ENCODE measurements at places on chromosomes 5 and 9.

DNA sequence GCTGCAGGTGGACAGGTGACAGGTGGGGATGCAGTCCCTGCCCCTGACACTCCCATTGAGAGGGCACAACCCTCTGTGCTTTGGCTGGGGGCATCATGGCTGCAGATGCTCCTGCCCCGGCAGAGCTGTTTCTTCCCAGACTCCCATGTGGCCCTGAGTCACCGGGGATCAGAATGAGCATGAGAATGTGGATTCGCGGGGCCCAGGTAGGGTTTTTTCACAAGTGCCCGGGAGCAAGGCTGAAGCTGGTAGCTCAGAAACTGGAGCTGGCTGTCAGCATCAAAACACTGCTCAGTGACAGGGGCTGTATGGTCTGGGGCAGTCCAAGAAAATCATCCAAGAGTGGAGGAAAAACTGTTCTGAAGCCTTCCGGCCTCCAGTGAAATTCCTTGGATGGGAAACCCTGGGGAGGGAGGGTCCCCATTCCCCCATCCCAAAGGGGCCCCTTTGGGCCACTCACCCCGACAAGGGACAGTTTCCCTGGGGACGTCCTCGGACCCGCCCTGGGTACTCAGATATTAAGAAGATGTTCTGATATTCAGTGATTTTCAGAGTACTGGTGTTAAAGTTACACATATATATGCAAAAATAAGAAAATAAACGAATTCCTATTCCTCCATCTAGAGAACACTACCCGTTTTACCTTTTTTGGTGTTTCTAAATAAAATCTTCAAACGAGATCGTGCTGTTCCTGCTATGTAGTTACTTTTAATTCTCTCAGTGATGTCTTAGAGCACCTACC, 120.1 kb upstream of the LPCAT1 start:
- no peak for DNase-seq

DNA sequence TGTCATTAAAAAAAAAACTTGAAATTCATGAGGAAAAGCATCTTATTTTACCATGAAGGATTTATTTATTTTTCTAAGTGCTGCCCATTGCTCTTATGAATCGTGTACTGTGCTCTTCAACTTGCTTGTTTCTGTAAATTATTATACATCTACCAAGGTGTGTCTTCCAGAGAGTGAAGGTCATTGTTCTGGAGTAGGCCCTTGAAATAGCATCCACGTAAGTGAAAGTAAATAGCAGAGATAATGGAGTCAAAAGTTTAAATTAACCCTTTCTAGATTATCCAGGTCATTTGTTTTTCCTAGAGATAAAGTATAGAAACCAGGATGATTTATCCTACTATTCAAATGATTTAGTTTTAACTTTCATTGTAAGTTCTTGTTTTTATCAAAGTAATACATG, 473.1 kb downstream of the DIRAS2 start:
- no peak for DNase-seq

- DNase-seq: peak; percentile 9
Observed at GRCh38 chr5:1298067-1298551, 3.2 kb upstream of the TERT start.

- no peak for DNase-seq
Observed at GRCh38 chr5:79508354-79508753, 5.6 kb downstream of the HOMER1 start.

DNA sequence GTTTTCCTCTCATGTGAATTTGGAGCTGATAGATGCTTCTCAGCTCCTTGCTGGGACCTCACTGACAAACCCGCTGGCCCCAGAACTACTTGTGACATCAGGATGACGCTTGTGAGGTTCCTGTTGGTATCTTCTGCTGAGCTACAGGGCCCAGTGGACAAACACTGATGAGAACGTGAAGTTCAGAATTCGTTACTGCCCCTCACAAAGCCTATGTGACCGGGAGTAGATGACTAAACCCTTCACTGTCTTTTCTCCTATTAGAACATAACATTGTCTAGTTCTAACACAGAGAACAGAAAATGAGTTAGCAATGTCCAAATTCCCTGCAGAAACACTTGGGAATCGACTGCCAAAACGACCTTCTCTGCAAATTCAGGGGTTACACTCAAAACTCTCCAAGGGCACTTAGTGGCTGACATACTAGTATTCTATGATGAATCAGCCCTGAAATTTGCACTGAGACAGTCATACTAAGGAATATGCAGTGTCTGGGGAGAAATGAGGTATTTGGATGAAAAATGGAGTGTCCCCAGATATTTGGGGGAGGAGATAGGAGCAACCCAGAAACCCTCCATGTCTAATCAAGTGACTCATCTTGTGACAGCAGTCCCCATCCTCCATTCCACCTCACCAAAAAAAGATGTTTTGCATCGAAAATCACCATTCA, 143.2 kb upstream of the TRIM32 start:
- no peak for DNase-seq

DNA sequence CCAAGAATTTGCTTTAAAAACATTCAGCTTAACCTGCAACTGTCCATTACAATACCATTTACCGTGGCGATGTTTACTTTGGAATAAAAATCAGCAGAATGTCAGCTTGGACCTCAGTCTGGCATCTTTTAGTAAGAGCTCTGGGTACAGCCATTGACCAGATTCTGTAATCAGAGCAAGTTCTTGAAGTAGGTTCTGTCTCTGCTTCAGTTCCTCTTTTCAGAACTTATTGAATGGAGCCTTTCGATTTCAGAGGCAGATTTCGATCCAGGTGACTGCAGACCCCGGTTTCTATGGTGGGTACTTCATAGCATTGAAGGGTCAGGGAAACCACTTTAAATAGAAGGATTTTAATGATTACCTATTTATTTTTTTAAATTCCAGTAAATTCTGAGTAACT, 53.4 kb upstream of the SV2C start:
- no peak for DNase-seq

- no peak for DNase-seq
Observed at GRCh38 chr5:132296412-132297016, 2.3 kb downstream of the SLC22A4 start.

- peak; percentile 71 for DNase-seq
Observed at GRCh38 chr5:178215280-178216002, 11.1 kb downstream of the HNRNPAB start.

GRCh38 chr9:116580853-116581252, 106.3 kb upstream of the TRIM32 start:
- no peak for DNase-seq

GRCh38 chr5:142684508-142685041, 1.3 kb downstream of the FGF1 start:
- DNase-seq: no peak

DNA sequence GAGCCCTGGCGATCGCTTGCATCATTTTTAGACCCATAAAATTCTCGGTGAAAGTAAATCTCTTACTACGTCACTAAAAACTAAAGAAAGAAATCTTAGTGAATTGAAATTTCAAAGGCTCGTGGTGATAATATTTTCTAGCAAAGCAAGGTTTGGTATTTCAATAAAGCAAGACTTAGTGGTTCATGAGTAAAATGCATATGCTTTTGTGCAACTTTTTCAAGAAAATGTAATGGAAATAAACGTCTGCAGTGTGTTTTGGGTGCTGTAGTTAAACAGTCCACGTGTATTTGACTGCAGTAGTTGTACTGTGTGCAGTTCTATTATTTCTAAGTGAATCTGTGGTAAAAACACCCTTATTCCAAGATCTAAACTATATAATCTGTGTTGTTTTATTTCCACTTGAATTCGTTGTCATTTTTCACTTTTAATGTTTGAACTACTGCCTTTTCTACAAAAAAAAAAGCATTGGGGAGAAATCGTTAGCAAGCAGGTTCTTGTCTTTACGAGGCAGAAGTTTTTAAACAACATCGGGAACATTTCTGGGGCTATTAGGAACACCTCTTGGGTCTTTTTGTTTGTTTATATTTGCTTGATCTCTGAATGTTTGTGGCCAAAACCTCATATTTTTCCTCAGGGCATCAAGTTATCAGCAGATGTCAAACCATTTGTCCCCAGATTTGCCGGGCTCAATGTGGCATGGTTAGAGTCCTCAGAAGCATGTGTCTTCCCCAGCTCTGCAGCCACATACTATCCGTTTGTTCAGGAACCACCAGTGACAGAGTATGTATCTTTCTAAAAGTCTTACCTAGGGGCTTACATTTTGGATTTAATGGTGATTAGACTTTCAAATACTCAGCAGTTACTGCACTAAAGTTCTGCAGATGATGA, 960 bp downstream of the SECISBP2 start:
- peak; percentile 14 for DNase-seq

GRCh38 chr5:27316271-27316650, 277.9 kb upstream of the CDH9 start:
- DNase-seq: no peak

DNA sequence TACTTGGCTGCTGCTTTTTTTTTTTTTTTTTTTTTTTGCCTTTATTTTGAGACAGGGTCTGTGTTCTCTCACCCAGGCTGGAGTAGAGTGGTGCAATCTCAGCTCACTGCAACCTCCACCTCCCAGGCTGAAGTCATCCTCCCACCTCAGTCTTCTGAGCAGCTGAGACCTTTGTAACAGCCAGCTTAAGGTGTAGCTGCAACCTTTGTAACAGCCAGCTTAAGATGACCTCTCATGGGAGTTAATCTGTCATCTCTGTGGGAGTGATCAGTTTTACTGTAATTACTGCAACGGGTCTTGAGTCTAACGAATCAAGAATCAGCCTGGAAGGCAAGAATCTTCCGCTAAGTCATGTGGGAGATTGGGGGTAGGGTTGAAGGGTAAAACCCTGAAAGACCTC, 31.6 kb upstream of the SNX2 start:
- DNase-seq: no peak

DNA sequence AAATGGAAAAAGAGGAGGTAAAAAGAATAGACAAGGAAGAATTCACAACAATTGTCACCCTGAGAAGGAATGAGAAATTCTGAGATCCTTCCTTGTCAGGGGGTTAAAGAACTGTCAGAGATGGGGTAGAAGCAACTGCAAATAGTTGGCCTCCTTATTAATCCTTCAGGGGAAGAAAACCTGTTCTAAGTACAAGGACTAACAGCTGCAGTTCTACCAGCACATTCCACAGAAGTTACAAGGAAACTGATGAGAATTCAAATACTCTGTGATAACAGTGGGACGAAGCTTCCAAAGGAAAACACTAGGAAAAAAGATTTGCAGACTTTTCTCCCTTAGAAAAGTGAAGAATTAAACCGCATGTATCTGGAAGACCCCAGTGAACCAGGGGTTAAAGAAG, 93.7 kb downstream of the OR2K2 start:
- DNase-seq: no peak

DNA sequence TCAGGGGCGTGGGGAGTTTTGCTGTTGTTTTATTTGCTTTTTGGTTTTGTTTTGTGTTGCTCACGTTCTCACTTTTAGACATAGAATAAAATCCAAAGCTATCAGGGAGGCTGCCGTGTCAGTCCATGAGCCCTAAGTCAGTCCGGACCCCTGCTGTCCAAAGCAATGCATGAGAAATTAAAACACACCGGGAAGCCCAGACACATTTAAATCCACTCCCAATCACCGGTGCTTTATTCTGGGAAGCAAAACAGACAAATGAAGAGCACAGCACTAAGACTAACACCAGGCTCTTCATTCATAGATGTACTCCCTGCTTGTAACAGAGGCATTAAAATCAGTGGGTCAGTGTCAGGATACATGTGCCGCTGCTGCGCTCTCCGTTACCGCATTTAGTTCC, 180.9 kb downstream of the IRX2 start:
- no peak for DNase-seq

DNA sequence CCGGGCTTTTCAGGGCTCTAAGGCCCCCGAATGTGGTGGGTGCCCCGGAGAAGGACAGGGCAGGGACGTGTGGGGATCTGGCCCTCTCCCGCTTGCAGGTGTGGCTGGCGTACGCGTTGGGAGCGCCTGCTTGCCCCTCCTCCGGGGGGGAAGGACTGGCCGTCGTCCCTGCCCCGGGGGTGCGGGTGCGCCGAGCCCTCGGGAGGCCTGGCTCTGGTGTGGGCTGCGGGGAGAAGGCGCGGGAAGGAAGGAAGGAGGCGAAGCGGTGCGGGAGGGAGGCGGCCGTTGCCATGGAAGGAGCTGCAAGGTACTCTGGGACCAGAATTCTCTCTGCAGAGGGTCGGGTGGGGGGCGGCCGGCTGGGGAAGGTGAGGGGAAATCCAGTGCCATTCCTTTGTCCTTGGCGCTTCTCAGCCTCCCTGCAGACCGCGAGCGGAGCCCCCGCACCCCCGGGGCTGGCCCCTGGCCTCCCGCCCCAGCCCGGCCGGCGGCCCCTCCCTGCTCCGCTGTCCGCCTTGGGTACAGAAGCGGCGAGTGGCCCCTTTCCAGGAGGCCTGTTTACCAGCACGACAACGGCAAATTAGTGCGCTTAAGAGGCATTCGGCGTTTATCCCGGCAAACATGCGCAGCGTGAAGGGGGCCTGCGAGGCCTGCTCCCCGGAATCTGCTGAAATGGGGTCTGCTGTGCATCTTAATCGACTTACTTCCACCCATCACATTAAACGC, 67.1 kb upstream of the UNC5A start:
- no peak for DNase-seq

DNA sequence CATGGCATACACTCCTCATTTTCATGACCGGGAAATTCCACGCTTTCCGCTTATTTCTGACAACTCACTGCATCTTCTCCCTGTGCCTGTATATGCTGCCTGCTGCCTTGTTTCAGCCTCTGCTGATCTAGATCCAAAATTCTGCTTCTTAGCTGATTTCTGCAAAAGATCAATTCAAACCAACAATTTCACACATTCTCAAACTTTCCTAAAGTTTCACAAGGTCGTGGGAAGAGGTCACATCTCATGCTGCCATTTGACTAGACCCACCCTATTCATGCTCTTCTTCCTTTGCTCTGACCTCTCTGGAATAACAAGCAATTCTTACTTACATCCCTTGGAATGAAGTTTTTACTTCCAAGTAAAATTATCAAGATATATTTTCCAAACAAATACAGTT, 84.5 kb downstream of the TMEM167A start:
- no peak for DNase-seq

DNA sequence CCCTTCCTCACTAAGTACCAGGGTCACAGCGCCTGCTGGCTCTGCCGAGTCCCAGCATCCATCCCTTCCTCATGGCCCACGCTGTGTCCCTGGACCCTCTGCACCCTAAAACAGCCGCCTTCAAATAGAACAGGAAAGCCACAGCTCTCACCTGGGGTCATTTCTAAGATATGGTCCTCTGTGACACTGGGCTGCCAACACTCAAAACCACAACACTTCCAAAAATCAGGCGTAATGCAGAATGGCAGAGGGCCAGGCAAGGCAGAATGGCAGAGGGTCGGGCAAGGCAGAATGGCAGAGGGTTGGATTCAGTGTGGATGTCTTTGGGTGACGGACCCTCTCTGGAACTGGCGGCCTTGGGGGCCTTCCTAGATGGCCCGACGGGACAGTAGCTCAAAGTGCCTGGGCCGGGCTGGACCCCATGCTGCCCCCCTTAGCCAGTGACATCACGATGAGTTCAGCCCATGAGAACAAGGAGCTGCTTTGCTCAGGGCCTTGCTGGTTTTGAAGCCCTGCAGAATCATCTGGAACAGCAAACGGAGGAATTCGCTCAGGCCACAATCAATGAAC, 35.3 kb downstream of the ZDHHC11B start:
- no peak for DNase-seq

- no peak for DNase-seq
Observed at GRCh38 chr9:84688956-84689355, 19.4 kb downstream of the NTRK2 start.
